Activated naive CD4-positive, alpha-beta T cell treated with anti-CD3 and anti-CD28 coated beads for 36 hours (primary cell): ENCODE measurements at places on chromosomes 12 and 14.

DNA sequence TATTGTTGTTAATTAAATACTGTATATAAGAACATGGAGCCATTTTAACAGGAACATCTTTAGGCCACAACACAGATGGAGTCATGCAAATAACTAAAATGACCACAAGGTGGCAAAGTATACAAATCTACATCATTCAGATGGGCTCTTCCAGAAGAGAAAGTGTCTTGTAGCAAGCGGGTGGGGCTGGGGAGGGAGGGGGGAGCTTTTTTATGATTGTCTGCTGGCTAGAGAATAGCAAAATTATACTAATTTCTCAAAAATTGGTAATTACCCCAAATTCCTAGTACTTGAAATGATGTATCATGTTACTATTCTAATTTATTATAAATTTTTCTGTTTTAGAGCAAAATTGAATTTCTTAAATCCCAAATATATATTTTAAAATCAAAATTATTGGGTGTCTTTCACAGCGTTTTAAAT, 378.7 kb downstream of the PRKD1 start:
- DNase-seq, result no peak

GRCh38 chr12:15770021-15770420, 19.2 kb downstream of the EPS8 start:
- no peak for DNase-seq

- DNase-seq, result peak; percentile 13
Measured at GRCh38 chr12:63276537-63277365, 125.8 kb upstream of the AVPR1A start.

DNA sequence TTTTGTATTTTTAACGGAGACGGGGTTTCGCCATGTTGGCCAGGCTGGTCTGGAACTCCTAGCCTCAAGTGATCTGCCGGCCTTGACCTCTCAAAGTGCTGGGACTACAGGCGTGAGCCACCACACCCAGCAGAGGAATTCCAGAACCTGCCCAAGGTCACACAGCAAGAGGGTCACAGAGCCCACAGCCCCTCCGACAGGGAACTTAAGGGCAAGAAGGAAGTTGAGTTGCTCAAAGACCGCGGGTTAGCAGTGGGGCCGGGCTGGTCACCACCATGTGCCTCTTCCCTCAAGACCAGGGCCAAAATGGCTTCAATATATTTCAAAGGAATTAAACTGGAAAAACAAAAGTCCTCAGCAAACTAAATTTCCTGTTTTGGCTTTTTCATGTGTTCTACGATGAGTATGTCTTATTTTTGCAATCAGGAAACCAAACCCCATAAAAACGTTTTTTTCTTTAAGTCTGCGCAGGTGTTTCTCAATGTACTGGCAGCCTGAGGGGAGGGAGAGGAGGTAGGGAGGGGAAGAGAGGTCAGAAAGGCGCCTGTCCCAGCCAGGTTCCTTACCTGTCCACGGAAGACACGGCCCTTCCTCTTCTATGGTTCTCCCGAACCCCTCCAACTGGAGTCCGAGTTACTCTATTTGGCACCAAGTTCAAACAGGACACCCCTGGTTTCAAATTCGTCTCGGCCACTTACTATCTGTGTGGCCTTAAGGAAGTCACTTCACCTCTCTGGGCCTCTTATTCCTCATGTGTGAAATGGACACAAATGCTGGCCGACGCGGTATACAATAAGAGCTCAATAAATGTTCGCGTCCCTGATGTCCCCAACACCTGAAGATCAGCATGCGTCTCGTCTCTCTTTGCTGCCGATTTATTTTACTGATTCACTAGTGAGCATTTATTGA, 778 bp downstream of the SLC8B1 start:
- DNase-seq, result peak; percentile 13

DNA sequence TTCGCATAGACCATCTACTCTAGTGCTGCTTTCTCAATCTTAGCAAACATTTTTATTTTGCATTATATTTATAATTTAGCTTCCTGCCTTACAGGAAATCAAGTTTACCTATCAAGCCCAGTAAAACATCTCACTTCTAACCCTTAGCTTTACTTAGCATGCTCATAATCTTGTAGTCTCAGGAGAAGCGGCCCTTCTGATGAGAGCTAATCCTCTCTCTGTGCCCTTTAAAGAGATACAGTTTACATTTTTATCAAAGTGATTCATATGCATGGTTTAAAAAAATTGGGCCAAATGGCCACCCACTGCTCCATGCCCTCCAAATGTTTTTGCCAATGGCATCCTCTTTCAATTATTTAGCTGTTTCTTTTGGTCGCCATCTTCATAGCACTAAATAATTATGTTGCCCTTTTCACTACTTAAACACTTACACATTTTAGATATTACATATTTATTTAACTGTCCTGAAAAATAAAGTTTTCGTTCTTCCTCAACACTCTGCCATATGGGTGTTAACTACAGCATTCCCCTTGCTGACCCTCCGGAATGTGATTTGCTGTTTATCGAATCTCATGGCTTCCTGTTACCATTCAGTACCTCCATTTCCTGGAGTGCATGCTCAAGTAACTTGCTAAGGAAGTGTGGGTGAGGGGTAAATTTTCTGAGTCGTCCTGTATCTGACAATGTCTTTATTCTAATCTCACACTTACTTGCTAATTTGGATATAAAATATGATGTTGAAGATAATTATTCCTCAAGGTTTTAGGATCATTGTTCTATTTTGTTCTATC, 29.3 kb downstream of the YLPM1 start:
- peak; percentile 15 for DNase-seq

- no peak for DNase-seq
Measured at GRCh38 chr14:50985859-50986331, 41.6 kb upstream of the PYGL start.

GRCh38 chr14:61298824-61299223, 17.7 kb upstream of the TMEM30B start:
- DNase-seq, result peak; percentile 30

DNA sequence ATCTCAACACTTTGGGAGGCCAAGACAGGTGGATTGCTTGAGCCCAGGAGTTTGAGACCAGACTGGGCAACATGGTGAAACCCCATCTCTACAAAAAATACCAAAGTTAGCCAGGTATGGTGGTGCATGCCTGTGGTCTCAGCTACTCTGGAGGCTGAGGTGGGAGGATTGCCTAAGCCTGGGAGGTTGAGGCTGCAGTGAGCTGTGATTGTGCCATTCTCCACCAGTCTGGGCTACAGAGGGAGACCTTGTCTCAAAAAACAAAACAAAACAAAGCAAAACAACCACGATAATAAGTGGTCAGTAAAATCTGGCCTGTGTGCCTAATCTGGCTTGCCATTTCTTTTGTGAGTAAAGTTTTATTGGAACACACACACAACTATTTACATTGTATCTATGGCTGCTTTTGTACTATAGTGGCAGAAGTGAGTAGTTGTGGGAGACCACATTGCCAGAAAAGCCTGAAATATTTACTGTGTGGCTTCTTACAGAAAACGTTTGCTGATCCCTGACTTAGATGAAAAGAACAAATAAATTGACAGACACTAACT, 19.4 kb upstream of the KLRG1 start:
- no peak for DNase-seq

DNA sequence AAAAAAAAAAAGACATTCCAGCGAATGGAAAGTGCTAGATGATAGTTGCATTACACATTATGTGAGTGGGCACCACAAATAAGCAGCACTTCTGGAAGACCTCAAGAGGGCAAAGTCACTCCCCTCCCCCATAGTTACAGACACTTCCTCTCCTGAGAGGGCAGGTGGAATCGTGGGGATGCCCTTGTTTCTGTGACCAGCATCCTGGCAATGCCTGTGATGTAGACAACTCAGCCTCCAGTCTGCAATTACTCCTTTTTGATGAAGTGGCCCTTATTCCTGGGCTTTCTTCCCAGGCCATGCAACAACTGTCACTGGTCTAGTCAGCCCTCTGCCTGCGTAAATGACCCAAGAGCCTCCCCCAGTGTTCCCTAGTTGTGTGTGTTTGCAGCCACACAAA, 104.8 kb downstream of the VRK1 start:
- no peak for DNase-seq

GRCh38 chr12:108810636-108811035, 46.7 kb downstream of the SSH1 start:
- DNase-seq, result no peak

GRCh38 chr12:89059721-89060541, 292.4 kb downstream of the DUSP6 start:
- DNase-seq, result no peak

DNA sequence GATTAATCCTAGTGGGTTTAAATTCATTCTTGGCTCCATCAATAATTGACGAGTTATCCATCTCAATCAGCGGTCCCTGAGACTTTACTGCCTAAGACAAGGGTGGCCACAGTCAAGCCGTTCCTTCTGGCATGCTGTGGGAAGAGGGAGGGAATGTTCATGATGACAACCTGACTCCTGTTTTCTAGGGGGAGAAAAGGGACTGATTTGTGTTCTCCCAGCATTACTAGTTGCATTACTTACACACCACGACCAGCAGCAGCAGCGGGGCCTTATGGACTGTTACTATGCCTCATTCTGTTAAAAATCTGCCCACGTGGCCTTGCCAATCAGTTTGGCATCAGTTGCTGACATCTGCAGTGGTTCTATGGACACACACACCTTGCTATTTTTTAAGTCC, 29.9 kb downstream of the PLEKHG7 start:
- no peak for DNase-seq

DNA sequence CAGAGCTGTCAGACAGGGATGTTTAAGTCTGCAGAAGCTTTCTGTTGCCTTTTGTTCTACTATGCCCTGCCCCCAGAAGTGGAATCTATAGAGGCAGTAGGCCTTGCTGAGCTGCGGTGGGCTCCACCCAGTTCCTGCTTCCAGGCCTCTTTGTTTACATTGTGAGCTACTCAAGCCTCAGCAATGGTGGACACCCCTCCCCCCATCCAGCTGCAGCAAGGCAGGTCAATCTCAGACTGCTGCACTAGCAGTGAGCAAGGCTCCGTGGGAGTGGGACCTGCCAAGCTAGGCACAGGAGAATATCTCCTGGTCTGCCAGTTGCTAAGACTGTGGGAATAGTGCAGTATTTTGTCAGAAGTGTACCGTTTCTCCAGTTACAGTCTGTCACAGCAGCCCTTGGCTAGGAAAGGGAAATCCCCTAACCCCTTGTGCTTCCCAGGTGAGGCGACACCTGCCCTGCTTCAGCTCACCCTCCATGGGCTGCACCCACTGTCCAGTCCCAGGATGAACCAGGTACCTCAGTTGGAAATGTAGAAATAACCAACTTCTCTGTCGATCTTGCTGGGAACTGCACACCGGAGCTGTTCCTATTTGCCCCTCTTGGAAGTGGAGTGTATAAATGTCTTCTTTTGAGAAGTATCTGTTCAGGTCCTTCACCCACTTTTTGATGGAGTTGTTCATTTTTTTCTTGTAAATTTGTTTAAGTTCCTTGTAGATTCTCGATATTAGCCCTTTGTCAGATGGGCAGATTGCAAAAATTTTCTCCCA, 213.5 kb upstream of the SLC38A2 start:
- peak; percentile 62 for DNase-seq

DNA sequence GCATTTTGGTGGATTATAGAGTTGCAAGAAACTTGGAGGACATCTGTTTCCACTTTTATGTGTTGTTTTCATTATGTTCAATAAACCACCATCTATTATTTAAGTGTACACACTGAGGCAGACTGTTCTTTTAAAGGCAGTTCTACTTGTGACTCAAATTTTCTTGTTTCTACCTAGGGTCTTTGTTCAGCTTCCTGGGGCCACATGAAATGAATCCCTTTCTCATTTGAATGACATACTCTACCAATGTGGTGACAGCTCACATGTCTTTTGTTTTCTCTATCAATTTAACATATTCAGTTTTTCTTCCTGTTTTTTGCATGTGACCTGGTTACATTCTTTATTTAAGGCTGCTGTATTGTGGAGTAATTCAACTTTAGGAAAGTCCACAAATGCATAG, 7.9 kb downstream of the SLC16A7 start:
- DNase-seq, result no peak

- DNase-seq, result no peak
Measured at GRCh38 chr12:32641287-32641901, 37.7 kb upstream of the DNM1L start.

DNA sequence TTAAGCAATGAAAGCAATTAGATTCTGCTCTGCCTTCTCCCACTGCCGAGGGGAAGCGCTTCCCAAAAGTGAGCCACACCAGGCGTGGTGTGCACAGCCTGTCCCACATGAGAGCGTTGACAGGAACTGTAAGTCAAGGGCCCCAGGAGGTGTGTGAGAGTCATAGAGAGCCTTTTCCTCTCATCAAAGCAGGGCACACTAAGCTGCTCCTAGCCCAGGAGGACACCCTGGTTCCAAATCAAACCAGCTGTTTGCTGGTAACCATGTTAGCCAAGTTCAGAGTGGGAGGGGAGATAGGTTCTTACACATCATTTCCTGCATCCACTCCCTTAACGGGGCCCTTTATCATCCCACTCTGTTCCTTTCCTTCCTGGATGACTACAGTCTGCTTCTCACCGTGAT, 98.3 kb downstream of the SPTSSA start:
- peak; percentile 9 for DNase-seq

DNA sequence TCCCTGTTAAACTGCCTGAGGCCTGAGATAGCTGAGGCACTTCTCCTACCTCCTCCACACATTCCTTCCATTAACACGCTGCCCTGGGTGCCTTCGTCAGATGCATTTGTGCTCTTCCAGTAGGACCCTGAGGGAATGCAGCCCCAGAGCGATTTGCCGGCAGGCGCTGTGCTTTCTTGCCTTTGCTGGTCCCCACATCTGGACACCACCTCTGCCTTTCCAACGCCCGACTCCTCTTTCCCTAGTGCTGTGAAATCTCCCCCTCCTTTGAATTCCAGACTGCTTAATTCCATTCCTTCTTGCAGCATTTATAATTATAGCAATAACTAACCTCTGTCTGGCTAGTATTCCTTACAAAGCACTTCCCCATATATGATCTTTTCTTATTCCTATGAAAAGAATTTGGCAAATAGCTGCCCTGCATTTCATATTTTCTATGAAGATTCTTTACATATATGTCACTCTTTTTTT, 88.4 kb downstream of the C12orf75 start:
- DNase-seq, result no peak

GRCh38 chr12:44154128-44154527, 318.2 kb downstream of the TMEM117 start:
- no peak for DNase-seq

DNA sequence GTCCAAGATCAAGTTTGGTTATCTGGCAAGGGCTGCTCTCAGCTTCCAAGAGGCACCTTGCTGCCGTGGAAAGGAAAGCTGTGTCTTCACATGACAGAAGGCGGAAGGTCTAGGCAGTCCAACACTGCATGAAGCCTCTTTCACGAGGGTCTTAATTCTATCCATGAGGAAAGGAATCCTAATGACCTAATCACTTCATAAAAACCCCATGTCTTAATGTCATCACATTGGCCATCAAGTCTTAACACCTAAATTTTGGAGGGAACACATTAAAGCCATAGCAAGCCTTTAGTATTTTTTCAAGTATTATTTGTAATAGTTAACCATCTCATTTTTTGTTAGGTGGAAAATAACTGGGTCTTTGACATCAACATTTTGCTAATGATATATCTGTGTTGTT, 858.3 kb downstream of the FLRT2 start:
- no peak for DNase-seq

GRCh38 chr12:7009512-7009911, 8.8 kb downstream of the LPCAT3 start:
- no peak for DNase-seq
